HFF-Myc (cell line): ENCODE measurements at places on chromosomes 6 and 20.
A peak's percentile ranks its signal among the peaks of the same experiment; 100 is the strongest.

- DNase-seq: no peak
Measured at GRCh38 chr6:8000188-8000596, 64.0 kb downstream of the BLOC1S5 start.

DNA sequence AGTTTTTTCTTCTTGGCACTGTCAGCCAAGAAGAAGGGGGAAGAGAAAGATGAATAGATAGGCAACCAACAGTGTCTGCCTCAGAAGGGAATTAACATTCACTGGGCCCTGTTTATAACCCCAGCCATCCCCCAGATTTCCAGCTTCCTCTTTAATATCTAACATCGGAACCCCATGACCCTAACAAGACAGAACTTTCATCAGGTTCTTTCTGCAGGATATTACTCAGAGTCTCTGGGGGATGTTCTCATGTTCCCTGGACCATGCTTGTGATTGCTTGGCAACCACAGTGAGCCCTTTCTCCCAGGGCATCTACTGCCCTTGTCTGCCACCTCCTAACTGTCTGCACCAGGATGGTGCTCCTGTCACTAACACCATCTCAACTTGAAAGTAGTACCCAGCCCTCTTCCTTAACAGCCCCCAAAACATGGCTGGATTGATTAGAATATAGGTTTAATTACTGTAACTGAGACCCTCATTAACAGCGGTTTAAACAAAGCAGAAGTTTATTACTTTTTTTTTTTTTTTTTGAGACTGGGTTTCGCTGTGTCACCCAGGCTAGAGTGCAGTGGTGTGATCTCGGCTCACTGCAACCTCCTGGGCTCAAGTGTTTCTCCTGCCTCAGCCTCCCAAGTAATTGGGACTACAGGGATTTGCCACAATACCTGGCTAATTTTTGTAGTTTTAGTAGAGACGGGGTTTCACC, 12.0 kb upstream of the PTPN1 start:
- no peak for DNase-seq

DNA sequence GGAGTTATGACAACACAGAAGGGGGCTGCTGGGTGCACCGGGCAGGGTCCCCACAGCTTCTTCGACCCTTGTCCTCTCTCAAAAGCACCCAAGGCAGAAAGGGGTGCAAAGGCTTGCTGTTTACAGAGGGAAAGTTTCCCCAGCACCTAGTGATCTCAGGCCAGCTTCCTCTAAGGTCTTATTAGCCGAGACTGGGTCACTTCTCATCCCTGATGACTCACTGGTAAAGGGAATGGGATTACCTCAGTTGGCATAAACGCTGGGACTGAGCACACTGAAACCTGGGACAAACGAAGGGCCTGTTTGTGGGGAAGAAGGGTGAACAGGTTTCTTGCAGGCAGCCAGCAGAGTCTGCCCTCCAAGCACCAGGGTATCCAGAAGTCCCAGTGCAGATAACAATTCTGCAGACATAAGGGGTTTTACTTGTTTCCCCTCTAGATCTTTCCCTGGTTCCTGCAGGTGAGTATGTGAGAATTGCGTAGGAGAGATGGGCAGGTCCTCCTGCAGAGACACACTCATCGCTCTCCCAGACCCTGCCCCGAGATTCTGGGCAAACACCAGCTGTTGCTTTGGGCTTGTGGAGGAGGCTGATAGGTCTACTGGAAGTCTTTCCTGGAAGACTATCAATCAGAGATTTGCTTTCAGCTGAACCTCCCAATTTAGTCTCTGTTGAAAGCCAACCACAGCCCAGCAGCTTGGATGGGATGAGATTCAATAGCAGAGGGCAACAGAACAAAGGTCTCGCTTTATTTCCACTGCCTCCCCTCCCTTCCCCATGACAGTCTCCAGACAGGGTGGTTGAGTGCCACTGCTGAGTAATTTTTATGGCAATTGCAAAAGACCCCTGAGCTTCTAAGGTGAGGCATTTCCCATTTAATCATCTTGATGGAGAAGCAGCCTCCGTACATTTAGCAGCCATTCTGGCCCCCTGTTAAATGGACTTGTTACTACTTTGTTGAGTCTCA, 25.7 kb downstream of the KCNG1 start:
- no peak for DNase-seq

DNA sequence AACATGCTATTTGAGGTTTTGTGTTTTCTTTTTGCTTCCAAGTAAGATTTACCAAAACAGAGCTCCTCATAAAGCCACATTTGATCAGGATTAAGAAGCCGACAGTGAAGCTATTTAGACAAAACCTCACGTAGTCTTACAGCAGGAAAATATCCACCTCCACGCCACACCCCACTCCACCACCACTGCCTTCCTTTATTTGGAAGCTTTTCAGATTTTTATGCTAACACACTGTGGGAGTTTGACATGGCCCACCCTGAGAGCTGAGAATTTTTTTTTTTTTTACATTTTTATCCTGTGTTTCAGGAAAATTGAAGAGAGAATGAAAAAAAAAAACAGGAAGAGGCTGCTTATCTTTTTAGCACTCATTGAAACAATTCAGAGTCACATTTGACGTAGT, 104.8 kb upstream of the MC3R start:
- DNase-seq: no peak

- DNase-seq: peak; percentile 72
Measured at GRCh38 chr20:13009682-13010406, 1.1 kb downstream of the SPTLC3 start.

DNA sequence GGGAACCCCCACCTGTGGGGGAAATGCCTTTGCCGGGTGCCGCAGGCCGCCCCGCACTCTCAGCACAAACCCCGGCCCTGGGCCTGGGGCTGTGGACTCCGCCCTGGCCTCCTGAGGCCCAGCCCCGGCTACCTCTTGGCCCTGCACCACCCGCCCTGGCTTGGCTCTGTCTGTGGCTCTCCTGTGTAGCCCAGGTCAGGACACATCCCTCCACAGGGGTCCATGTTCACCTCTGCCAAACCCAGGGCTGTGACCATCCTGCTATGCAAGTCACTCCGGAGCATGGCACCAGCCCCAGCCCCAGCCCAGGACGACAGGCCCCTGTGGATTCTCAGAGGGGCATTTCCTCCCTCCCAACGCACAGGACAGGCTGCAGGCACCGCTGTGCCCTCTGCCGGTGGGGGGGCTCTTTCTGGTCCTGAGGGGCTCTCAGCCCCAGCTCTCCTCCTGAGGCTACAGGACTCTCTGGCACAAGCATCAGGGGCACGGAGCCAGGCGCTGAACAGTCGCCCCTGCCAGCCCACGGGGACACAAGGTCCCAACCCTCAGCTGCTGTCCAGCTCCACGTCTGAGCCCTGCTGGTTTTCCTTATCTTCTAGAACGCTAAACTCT, 45.7 kb downstream of the TAF4 start:
- DNase-seq: no peak

DNA sequence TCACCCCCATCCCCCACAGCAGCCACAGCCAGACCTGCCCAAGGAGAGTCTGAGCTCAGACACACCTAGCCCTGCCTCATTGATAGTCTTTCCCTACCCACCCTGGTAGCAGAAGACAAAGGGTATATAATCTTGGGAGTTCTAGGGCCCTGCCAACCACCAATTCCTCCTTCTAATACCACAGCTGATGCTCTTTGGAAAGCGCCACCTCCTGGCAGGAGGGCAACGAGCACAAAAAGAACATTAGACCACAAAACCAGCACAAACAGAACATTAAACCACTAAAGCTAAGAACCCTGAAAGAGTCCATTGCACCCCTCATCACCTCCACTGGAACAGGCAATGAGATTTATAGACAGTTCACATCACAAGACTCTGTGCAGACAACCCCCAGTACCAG, 195.8 kb upstream of the FUT9 start:
- no peak for DNase-seq

DNA sequence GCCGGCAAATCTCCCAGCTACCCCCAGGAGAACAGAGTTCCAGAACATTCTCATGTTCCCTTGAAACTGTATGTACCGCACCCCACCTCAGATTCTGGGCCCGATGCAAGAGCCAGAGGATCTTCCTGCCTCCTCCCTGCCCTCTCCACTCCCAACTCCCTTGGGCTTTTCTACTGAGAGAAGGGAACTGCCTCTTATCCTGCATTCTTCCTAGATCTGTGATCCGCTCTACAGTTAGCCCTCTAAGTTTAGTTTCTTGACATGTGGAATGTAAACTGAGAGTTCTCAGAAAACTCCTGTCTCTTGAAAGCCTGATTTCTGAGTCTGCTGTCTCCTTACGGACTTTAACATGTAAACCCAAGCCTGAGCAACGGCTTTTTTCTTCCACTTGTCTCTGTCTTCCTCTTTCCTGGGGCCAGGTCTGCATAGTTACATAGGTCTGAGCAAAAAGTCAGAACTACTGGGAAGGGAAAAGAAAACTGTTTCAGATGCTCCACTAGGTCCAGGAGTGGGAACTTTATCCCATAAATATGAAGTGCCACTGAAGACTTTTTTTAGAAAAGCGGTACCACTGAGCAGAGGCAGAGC, 86.5 kb upstream of the TNFAIP3 start:
- no peak for DNase-seq

GRCh38 chr20:50663095-50663821, 28.1 kb downstream of the RIPOR3 start:
- no peak for DNase-seq

DNA sequence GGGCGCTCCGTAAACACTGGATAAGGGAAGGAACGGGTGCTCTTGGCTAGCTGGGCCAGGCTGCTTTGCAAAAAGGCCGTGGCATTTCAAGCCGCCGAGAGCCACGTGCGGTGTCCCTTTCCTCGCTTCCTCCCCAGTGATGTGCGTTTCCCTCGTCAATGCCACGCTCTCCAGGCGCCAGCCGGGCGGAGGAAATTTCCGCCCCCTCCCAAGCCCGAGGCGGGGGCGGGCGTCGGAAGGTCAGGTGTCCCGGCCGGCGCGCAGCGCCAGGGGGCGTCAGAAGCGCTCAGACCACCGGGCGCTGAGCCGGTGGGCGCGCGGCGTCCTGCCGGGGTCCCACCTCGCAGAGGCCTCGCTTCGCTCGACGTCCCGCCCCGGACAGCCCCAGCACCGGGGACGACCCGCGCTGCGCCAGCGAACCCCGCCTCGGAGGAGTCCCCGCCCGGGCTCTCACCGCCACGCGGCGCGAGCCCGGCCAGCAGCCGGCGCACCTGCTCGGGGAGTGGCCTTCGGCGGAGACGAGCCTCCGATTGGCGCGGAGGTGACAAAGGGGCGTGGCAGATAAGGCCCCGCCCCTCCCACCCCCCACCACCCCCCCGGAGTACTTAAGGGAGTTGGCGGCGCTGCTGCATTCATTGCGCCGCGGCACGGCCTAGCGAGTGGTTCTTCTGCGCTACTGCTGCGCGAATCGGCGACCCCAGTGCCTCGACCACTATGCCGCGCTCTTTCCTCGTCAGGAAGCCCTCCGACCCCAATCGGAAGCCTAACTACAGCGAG, at the start of gene SNAI1:
Gene SNAI1, plus strand, starts transcription at position 635 of the 777 bp plus-strand sequence. Its CDS starts 80 bp downstream, at position 715.
- DNase-seq: no peak

- DNase-seq: no peak
Measured at GRCh38 chr20:3471397-3472021, 691 bp downstream of the ATRN start.

DNA sequence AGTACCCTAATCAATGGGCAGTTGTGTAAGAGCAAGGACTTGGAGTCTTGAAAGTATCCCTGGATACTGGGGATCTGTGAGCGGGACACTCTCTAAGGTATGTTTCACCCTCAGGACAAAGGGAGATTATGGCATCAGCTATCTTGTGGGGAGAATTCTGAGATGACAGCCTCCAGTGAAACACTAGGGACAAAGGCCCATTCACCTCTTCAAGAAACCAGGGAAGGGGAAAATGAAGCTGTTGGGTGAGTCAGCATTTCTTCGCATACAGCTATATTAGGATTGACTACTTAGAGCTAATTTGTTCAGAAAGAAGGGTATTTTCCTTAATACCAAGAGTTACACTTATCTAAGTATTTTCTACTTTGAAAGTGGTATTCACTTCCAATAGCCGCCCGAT, 35.9 kb downstream of the OPN5 start:
- no peak for DNase-seq

- DNase-seq: no peak
Measured at GRCh38 chr20:23609486-23610109, 3.9 kb upstream of the CST9 start.

DNA sequence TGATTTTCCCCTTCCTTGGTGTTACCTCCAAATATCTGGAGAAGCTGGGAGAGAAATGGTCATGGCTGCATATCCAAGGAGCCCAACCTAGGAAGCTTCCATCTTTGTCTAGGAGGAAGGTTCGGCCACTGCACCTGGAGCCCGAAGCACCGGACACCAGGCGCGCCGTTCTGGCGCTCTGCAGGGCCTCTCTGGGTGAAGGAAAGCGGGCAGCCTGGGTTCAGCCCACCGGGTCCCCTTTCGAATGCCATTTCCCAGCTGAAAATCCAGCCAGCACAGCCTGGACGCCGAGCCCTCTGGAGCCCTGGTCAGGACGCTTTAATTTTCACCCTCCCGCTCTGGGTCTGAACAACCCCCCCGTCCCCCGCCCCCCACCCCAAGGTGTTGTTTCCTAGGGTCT, 1.2 kb downstream of the LINC00237 start:
- no peak for DNase-seq

DNA sequence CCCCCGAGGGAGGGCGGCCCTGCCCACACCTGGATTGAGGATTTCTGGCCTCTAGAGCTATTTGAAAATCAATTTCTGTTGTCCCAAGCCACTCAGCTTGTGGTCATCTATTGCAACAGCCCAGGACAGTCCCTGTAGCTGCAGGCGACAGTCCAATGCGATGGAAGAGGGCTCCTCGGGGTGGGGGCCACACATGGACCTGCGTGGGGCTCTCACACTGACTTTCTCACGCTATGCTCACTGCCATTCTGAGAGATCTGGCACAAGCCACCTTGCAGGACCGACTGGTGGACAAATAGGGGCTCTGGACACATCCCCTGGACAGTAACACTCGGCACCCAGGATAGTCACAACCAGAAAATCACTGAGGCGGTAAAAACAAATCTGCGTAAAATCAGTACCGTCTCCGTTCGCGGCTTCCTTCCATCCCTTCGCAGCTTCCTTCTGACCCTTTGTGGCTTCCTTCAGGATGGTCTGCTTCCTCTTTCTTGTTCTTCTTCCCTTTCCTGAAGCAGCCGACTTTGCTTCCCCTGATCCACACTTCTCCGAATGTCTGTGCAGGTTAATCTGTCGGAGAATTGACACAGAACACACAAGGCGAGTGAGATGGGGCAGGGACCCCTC, 21.8 kb downstream of the CTCFL start:
- no peak for DNase-seq

DNA sequence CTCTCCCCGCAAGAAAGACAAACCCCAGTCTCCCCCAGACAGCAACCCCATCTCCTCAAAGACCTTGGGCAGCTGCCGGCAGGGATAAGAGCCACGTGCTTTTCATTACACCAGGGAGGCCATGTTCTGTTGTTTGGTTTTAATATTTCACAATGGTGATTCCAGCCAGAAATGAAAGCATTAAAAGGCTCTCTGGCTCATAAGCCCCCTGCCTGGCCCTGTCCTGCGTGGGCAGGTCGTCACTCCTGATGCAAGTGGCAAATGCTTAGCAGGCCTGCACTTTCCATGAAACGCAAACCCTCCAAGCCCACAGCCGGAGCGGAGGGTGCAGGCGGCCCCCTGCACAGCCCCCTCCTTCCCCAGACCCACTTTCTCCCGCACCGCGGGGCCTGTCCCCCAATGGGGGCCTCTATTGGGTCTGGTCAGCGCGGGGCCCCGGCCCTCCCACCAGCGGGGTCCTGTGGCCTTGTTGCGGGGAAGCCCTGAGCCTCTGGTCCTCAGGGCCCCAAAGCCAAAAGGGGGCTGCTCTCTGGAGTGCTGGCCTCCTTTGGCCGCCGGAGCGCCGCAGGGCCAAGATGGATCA, 77.2 kb downstream of the TMEM242 start:
- no peak for DNase-seq
